ENCODE measurements at places on chromosomes 4 and X.

DNA sequence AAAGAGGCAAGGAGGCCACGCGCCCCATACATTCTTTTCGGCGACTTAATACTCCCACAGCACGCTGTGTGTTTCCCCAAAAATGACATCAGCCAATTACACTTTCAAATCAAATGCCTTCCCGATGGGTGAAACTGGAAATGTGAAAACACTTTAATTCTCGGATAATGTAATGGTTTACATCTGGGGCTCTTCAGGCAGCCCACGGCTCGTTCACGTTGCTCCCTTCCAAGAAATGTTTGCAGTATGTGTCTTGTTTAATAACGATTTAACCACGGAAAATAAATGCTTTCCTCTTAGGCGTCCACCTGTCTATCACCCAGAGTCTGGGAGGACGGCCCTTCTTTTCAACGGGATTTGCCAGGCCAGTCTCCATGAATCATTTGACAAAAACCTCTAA, 272.5 kb downstream of the SHOX start:
- no peak for DNase-seq

- no peak for DNase-seq
Measured at GRCh38 chrX:153485396-153486080, 9.2 kb upstream of the BGN start.

- DNase-seq = no peak
Measured at GRCh38 chr4:88981556-88981955, 75.4 kb downstream of the FAM13A start.

GRCh38 chrX:29143756-29144155, 556.5 kb downstream of the IL1RAPL1 start:
- no peak for DNase-seq

DNA sequence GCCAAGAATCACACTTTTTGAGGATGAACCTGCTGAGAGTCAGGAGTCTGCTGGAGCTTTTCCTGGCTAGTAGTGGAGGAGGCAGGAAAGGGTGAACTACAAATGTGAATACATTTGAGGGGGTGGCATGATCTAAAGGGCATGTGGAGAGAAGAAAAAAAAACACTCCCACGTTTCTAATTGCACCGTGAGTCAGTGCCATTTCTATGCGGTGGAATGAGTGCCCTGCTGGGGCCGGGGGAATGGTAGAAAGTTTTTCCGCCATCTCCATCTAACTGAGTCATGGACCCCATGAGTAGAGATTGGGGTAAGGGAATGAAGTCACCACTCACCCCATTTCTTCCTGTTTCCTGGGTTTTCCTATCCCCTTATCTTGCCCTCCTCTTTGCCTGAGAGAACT, 19.8 kb downstream of the BEX3 start:
- no peak for DNase-seq

DNA sequence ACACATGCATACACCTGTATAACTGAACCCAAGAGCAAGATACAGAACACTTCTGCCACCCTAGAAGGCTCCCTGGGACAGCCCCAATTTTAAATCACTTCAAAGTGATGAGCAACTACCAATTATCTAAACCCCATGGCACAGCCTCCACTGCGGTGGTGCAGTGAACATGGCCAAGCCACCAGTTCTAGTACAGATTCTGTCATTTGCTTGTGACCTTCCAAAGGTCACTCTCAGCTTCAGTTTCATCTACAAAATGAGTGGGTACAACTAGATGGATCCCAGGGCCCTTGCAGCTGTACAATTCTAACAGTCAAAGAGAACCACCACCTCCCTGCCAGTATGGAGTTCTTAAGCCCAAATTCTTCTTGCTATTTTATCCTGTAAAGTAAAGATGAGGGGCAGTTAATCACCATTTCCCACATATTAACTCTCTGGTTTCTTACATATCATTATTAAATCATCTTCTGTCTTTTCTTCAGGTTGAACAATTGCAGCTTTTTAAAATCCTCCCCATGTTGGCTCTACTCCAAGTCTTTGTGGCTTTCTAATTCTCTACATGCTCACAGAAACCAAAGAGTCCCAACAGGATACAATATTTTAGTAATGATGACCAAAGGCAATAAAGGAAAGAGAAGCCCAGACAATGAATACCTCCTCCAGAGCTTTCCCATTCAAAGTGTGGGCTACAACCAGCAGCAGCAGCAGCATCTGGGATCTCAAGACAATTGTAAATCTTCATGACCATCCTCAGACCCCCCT, 39.0 kb upstream of the GPM6B start:
- DNase-seq = no peak

- no peak for DNase-seq
Measured at GRCh38 chr4:160044693-160045092, 941.8 kb downstream of the RAPGEF2 start.

DNA sequence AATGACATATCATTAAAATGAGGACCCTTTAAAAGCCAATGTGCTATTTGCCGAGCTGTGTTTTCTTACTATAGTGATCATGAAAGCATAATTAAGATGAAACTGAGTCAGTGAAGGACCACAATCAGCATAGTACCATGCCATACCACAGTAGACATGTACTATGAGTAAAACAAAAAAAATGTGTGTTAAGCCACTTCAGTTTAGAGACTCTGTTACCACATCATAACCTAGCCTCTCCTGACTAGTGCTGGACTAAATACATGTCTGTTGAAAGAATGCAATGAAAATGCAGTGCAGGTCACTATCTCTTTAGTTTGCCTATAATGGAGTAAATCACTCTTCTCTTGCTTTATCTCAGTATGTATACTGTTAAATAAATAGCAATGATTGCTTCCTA, 12.3 kb upstream of the DDX53 start:
- no peak for DNase-seq

DNA sequence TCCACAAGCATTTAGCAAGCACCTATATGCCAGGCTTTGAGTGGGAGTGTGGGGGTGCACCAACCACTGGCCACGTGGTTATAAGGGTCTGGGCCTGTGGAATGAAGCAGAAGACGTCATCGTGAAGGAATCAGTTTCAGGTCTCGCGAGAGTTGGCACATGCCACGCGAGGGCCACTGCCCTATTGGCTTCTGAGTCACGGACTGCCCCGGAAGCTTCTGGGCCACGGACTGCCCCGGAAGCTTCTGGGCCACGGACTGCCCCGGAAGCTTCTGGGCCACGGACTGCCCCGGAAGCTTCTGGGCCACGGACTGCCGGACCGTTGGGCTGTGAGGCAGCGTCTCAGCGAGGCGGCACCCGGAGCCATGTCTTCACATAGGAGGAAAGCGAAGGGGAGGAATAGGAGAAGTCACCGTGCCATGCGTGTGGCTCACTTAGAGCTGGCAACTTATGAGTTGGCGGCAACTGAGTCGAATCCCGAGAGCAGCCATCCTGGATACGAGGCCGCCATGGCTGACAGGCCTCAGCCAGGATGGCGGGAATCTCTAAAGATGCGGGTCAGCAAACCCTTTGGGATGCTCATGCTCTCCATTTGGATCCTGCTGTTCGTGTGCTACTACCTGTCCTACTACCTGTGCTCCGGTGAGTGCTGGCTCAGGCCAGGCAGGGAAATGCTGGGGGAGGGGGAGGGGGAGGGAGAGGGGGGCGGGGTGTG, at the start of gene FMR1NB:
TSS of gene FMR1NB (plus strand) at position 300 of the 715 bp plus-strand sequence. CDS start at position 366, 66 bp downstream.
- DNase-seq = no peak

DNA sequence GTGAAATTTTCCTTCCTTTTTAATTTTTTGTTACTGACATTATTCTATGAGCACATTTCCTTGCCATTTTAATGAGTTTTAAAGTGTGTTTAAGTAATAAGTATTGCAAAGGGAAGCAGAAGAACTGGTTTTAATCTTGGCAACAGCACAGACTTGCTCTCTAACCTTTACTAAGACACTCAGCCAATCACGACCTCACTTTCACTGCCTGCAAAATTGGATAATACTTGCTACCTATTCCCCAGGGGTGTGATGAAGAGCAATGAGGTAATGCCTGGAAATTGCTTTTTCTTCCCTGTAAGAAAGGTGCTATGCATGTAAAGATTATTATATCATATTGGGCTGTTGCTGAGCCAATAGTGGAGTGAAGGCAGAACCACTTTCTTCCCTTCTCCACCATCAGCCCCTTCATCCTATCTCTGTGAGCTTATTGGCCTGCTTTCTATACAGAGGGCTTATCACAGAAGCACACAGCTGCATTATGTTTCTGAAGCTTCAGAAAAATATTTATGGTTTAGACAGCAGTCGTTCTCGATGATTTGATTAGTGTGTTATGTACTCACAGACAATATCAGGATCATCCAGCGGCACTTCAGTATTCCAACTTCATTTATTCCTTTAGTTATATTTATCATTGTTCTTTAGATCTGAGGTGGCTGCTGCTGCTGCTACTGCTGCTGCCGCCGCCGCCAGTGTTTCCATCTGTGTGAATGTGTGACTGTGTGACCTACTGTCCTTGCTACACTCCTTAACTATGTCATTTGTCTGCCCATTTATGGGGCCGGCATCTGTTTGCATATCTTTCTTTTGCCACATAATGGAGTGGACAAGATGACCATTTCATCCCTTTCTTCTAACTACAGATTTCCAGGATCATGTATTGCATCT, 255.1 kb downstream of the C4orf33 start:
- no peak for DNase-seq

- DNase-seq = no peak
Measured at GRCh38 chrX:13927175-13927574, 102.5 kb downstream of the GEMIN8 start.

DNA sequence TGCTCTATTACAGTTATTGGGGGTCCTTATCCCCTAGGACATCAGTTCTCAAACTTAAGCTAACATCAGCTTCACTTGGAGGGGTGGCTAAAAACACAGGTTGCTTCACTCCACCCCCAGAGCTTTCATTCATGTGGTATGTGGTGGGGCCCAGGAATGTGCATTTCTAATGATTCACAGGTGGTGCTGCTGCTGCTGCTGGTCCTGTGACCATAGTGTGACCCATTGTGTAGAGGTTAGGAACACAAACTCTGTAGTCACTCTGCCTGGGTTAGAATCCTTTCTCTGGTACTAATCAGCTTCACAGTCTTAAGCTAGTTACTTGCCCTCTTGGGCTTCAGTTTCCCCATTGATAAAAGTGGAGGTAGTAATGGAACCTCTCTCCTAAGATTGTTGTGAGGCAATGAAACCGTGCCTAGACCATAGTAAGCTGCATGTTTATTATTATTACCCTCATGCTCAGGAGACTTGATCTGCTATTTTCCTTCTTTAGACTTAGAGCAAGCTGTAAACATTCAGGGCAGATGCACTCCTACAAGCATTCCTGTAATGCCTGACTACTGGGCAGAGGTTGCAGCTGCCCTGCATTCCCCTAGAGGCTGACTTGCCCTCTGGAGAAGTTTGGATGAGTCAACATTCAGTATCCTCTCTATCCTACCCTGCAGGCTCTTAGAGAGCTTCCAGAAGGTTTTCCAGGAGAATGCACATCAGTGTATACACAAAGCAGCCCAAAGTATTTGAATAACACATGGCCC, 94.1 kb upstream of the ACSL4 start:
- no peak for DNase-seq

DNA sequence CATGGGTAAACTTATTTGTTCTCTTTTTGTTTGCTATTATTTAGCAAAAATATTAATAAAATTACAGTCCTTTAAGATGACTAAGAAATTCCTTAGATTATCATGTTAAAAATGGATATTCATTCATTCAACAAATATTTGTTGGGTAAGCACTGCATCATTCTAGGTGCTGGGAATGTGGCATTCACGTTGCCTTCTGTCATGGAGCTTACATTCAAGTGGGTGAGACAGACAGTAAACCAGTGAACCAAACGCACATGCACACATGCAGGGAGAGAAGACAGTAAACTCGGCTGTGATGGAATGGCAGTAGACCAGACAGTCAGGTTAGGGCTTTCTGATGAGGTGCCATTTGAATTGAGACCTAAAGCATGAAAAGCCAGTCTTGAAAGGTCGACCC, 91.8 kb downstream of the STOX2 start:
- DNase-seq = no peak

DNA sequence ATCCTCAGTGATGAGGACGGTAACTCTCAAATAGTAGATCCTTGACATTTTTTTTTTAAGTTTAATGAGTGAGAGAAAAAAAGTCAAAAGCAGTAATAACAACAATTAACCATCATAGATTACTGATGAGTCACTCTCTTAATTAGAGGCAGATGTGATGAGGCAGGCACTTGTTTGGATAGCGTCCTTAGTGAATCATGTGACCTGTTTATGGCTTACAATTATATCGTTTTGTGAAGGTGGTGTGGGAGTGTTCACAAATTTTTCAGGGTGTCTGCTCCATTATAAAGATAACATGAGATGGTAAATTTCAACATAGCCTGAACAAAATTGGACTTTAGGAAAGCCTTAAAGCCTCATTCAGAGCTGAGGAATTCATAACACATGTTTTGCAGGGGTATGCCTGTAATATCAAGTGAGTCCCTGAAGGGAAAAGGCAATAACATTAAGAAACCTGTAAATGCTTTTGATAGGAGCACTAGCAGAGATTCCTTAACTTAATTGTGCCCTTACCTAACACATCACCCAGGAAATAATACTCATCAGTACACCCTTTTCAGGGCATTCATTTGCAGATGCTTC, 51.9 kb upstream of the XIAP start:
- DNase-seq = no peak

DNA sequence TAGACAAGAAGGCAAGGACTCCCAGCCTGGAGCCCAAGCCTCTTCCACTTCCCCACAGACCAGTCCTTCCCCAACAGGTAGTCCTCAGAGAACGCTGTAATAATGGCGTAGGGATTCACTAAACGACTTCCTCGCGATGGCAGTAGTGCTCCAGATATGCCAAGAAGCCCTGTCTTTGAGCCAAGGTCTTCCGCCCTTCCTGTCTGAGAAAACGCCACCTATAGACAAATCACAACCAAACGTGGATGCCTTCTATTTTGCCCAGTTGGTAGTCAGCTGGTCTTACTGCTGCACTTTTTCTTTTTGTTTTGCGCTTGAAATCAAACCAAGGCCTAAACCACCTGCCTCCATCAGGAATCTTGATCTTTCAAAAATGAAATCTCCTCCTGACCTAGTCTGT, 203.3 kb downstream of the OR13H1 start:
- no peak for DNase-seq

- DNase-seq = no peak
Measured at GRCh38 chrX:43878906-43879526, 3.2 kb downstream of the MAOB start.

- no peak for DNase-seq
Measured at GRCh38 chr4:177450426-177451107, 8.3 kb upstream of the AGA start.

- DNase-seq = peak; percentile 74
Measured at GRCh38 chr4:88033309-88033708, 25.9 kb downstream of the PKD2 start.

DNA sequence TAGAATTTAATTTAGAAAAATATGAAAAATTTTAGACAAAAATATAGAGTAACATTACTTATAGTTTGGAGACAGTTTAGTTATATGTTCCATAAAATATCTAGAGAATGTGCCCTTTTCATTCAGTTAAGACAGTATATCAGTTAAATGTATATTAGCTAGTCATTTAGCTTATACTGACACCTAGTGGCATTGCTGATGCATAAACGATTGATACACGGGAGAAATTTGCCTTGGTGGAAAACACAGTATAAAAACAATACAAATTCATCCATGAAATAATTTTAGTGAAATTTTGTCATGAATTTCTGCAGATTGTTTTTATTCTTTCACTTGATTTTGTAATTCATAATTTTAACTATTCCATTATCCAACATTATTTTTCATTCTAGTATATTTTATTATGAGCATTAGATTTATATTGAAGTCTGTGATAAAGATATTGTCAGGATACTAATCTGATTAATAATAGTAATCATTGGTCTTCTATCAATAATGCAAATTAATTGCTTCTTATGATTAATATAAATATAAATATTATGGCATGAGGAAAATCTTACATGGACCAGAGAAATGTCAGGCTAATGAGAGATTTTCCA, 219.0 kb downstream of the TLL1 start:
- no peak for DNase-seq

- no peak for DNase-seq
Measured at GRCh38 chrX:6228720-6229119, at the start of gene NLGN4X. Gene NLGN4X (minus strand): TSS chrX:6228867. CDS start chrX:6151466, 77,401 bp downstream.

All from CD4-positive, alpha-beta T cell (primary cell).